ENCODE measurements at places on chromosomes 5 and 9.

- no peak for DNase-seq
Measured at GRCh38 chr5:125274211-125274610, 527.8 kb upstream of the ZNF608 start.

DNA sequence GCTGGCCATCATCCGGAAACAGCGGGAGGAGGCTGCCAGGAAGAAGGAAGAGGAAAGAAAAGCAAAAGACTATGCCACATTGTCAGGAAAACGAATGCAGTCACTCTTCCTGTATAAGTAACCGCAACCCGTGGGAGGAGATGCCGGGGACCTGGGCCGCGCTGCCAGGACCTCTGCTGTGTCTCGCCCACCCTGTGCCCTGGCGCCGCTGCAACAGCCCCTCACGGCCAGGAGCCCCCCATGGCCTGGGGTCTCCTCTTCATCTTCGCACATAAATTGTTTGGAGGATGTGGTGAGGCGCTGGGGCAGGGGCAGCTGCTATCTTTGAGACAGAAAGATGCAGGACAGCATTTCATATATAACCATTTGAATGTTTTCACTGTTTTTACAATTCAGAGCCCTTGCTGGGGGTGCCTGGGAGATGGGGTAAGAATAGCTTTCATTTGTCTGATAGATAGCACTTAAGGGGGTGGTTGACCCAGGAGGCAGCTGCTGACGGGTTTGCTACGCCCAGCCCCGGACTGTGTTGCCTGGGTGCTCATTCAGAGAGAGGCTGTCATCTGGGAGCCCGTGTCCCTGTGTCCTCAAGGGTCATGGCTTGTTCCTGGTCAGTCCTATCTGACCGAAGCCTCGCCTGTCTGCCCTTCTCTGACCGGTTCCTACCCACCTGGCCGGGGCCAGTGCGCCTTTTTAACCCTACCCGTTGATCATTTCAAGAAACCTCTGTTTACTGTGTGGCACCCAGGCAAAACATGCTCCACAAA is 1067.7 kb upstream of the COX7C start:
- DNase-seq: no peak

DNA sequence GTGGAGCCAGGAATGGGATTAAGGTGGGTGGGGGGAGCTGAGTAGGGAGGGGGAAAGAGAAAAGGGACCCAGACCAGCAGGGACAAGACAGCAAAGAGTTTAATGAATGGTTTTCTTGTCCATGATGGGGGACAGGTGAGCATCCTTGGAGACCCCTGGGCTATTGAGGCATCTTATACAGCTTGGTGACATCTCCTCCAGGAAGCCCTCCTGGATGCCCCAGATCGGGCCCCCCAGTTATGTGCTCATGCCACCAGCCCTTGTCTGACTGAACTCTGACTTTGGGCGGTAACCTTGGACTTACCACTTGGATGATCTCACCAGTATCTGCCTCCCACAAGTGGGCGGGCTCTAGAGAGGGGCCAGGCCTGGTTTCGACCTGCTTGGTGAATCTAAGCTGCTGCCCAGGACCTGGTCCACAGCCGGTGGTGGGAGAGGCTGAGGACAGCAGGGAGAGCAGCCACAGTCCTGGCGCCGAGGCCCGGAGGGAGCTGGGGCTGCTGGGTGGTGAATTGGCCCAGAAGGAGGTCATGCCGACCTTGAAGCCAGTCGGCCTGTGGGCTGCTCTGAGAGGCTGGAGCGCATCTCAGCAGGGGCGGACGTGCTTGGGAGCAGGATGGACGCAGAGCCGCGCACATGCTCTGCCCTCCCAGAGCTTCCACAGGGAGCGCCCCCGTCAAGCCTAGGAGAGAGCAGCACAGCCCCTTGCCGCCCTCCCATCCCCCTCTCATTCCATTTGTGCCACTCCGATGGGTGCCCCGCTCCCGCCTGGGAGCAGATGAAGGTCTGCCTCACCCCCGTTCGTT is 36.2 kb downstream of the UNC5A start:
- peak; percentile 48 for DNase-seq

DNA sequence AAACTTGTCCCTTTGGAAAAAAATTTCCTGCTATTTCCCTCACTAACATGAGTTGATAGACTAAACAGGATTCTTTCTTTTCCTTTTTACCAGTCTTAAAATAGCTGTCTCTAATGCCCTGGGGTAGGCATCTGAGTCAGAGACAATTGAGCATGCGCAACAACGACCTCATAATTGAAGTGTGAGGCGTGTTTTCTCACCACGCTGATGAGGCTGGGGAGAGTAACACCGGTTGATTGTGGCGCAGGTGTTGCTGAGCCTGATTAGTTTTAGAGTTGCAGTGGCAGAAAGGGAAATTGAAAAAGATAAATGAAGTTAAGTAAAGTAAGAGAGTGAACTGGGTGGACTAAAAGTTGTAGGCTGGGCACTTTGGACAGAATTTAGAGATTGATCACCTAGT is 213.7 kb downstream of the TLR4 start:
- no peak for DNase-seq

DNA sequence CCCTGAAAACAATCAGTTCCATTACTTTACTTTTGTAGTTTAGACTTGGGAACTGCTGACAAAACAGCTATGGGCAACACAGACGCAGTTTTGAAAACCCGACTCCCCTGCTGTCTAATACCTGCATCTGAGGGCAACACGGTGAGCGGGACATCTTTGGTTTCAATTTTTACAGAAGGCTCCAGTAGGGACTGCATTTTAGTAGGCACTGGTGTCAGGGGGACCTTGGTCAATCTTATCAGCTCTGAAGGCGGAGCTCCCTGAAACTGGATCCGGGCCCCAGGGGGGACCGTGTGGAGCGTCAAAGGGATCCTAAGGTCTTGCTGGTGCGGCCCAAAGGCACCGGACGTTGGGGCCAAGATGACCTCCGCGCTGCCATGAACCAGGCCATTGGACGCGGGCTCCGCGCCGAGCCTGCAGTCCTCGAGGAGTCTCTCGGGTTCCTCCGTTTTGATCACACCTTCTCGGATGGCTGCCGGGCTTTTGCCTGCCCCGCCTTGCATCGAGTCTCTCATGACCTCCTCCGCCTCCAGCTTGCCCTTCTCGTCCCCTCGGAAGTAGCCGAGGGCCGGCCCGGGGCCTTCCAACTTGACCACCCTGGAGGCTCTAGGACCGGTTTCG is 1.1 kb downstream of the SOX30 start:
- DNase-seq: no peak

GRCh38 chr5:135051399-135051798 is 17.4 kb upstream of the PITX1 start:
- DNase-seq: peak; percentile 5

- DNase-seq: no peak
Measured at GRCh38 chr5:17402289-17403121, 95.5 kb upstream of the TAF11L2 start.

GRCh38 chr9:16637911-16638310 is 232.6 kb downstream of the BNC2 start:
- no peak for DNase-seq

DNA sequence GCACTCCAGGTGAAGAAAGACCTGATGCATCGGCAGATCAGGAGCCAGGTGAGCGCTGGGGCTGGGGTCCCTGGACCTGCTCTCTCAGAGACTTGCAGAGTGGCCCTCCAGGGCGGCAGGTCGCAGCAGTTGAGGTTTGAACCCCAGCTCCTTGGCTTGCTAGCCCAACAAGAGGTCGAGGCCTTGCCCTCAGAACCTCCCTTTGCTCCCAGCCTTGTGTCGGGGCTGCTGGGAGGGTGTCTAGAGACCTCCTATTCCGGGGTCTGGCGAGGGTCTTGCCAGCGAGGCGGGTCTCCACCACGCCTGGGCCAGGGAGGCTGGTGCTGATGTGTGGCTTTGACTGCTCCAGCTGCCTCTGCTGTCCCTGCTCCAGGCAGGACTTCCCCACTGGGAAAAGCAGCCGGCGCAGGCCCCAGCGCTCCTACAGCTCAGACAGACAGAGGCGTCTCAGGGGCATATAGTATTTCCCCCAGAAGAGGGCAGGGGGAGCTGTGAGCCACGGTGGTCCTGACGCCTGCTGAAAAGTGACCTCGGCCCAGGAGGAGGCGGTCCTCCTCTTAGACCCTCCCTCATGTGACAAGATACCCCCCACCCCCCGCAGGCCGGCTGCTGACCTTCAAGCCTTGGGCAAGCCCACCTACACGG is 38.3 kb downstream of the LRSAM1 start:
- no peak for DNase-seq

DNA sequence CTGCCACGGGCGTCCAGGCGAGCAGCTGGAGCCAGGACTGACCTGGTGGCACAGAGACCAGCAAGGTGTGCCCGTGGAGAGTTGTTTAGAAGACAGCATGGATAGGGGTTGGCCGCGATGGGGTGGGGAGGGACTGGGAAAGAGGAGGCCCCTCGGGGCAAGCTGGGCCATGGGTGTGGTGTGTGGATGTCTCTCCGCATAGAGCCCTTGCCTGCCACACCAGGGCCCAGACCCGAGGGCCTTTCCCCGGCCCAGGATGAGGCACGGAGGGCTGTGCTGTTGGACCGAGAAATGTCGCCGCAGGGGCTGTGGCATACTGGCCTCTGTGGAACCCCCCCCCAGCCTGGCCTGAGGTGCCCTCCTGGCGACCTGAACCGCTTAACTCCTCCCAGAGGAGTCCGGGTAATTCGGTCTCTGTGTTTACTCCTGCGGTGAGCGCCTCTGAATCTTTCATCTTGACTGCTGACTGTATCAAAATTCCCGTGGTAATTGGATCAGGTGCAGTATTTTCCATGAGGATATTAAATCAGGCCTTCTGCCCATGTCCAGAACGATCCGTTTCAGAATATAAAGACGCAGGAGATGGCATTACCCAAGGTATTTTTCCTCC is 22.5 kb upstream of the LAMC3 start:
- no peak for DNase-seq

DNA sequence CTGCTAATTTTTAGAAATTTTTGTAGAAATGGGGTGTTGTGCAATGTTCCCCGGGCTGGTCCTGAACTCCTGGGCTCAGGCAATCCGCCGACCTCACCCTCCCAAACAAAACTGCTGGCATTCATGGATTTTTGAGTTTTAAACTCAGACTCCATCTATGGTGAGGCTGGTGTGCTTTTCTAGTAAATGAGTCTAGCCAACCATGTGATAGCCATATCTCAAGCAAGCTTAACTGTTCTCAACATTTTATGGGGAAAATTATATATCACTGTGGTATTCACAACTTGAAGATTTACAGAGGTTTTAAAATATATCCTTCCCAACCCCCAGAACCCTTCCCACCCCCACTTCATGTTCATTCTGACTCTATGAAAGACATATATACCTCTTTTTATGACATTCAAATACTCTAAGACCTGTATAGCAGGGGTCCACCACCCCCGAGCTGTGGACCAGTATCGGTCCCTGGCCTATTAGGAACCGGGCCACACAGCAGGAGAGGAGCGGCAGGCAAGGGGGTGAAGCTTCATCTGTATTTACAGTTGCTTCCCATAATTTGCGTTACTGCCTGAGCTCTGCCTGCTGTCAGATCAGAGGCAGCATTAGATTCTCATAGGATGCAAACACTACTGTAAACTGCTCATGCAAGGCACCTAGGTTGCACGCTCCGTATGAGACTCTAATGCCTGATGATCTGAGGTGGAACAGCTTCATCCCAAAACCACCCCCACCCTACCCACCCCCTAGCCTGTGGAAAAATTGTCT is 4.5 kb upstream of the NADK2 start:
- DNase-seq: no peak

DNA sequence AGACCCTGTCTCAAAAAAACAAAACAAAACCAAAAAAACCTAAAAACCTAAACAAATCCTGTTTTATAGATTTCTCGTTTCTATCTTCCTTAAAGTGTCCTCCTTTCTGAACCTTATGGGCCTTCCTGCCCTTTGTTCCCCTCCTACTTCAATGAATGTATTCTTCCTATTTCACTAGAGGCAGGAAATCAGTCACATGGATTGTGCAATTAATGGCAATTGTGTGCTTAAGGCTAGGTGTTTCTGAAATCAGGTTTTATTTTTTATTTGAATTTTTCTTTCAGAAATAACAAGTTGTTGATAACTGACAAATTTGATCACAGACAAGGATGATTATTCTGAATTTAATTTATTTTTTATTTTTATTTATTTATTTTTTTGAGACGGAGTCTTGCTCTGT is 220.6 kb upstream of the SEMA6A start:
- no peak for DNase-seq

GRCh38 chr9:34072868-34073590 is 24.3 kb upstream of the UBAP2 start:
- DNase-seq: no peak

GRCh38 chr5:76788362-76788761 is 30.5 kb upstream of the F2RL1 start:
- no peak for DNase-seq

DNA sequence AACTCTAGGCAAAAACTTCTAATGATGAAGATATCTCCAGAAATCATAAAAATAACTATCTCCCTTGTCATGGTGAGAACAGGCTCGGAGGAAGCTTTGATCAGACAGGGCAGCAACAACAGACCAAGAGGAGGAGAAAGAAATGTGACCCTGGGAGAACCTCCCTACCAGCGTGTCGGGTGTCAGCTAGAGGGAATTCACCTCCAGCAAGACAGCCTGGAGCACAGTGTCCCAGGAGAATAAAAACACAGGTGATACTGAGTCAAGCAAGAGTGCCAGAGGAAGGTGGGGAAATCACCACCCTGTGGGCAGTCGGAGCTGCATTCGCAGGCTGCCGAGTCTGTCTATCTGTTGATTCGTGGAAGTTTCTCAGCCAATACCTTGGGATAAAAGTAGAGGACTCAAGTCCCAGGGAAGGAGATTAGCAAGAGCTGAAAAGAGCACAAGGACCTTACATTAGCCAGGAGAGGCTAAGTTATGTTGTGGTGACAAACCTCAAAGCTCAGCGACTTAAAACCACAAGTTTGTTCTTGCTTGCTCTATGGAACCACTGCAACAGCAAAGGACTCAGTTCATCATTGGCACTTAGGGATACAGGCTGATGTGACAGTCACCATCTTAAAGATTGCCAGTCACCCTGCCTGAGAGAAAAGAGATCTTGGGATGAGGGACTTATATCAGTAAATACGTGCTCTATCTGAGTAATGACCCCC is 598.3 kb downstream of the CCDC171 start:
- DNase-seq: no peak

- no peak for DNase-seq
Measured at GRCh38 chr9:108830272-108830671, 25.5 kb downstream of the ACTL7B start.

GRCh38 chr5:138964647-138965201 is 89.6 kb upstream of the LRRTM2 start:
- no peak for DNase-seq

GRCh38 chr9:98755006-98755618 is 41.2 kb downstream of the ANKS6 start:
- DNase-seq: no peak

DNA sequence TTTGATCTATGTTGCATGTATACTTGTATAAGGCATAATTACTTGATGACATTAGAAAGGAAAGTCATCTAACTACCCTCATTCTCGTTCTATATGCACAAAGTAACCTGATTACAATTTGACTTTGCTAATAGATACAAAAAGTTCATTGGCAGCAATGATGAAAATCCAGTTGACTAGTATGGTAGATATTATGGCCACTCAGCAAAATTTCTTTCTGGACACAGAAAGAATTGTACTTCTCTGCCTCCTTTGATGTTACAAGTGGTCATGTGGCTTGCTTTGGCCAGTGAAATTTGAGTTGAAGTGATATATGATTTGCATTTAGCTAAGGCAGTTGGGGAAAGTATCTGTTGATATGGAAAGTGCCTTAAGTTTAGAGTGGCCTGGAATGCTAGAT is 723.7 kb upstream of the ARRDC3 start:
- DNase-seq: no peak
